ENCODE measurements at places on chromosomes 3 and 15. TPM values are rescaled to one million over a fixed set of nuclear protein-coding genes. Genes with fewer than 3 reads are reported as not detected.

SEMA3B gene
- total RNA-seq = 31.8 TPM

SERINC4 gene
- total RNA-seq = 0.09 TPM

GRAMD1C gene
- total RNA-seq = 1.3 TPM

LTK gene
- not detected for total RNA-seq

CNTN4 gene
- total RNA-seq = 2.9 TPM

SLC24A5 gene
- not detected for total RNA-seq

COX5A gene
- total RNA-seq = 34.6 TPM

RYR3 gene
- 0.09 TPM for total RNA-seq

CCPG1 gene
- total RNA-seq = 116 TPM

GNB4 gene
- total RNA-seq = 51.2 TPM

GOLGA6D gene
- total RNA-seq = not detected

XCR1 gene
- total RNA-seq = under 0.01 TPM

ZNF662 gene
- total RNA-seq = 1.0 TPM

ZNF502 gene
- total RNA-seq = 3.4 TPM

HCLS1 gene
- 7.2 TPM for total RNA-seq

ISG20 gene
- 4.8 TPM for total RNA-seq

NRROS gene
- total RNA-seq = 0.46 TPM

CHDH gene
- under 0.01 TPM for total RNA-seq

GHRL gene
- not detected for total RNA-seq
